NCI-H1694 (cell line): ENCODE measurements at places on chromosomes 5 and 9.

- no peak for DNase-seq
Measured at GRCh38 chr5:170437621-170438375, 48.6 kb upstream of the KCNMB1 start.

- no peak for DNase-seq
Measured at GRCh38 chr9:127506117-127506813, 55.0 kb downstream of the LRSAM1 start.

GRCh38 chr5:154642499-154643245, 112.5 kb upstream of the LARP1 start:
- no peak for DNase-seq

GRCh38 chr5:173782671-173783101, 105.5 kb upstream of the CPEB4 start:
- no peak for DNase-seq

- DNase-seq: no peak
Measured at GRCh38 chr9:79195879-79196278, 375.9 kb upstream of the TLE4 start.

DNA sequence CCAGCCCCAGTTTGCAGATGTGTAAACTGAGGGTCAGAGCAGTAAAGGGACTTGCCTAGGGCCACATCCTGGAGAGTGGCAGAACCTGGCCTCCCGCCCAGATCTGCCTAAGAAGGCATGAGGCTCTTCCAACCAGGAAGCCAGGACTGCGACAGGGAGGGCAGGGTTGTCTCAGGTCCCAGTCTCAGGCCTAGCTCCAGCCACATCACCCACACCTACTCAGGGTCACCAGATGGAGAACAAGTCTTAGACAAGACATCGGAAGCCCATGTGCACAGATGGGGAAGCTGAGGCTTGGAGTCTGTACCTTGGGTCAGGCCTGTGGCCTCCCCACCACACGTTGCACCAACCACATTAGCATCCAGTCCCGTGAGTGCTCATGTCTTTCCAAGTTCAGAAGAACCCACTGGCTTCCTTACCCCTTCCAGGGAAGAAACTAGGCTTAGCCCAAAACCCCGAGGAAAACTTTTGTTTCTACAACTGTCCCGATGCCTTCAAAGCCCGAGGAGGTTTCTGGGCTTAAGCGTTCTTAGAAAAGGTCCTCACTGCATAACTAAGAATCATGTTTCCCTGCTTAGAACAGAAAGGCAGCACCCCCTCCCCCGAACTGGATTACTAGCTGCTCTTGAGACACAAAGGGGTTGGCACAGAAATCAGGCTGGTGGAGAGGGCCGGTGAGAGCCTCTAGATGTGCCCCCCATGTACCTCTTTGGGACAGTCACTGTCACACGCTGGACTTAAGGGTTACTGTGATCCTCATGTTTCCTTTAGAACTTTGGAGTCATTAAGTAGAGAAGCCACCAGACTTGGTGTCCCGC, 2.2 kb downstream of the FAM78A start:
- no peak for DNase-seq

DNA sequence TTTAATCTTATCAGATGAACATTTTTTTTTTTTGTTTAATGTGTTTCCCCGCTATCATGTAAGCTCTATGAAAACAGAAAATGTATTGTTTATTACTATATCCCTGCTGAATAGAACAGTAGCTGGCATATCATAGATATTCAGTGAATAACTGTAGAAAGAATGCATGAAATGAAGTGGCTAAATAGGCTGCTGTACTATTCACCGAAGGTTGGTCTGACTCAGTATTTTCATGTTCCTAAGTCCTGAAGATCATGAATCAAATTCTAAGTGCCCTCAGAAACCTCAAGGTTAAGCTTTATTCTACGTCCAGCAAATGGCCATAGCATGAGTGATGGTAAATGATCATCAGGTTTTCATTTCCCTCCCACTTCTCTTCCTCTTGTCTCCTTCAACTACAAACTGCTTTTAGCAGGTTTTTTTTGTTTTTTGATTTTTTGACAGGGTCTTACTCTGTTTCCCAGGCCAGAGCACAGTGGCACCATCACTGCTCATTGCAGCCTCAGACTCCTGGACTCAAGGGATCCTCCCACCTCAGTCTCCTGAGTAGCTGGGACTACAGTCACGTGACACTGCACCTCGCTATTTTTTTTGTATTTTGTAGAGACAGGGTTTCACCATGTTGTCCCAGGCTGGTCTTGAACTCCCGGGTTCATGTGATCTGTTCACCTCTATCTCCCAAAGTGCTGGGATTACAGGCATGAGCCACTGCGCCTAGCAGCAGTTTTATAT, 19.1 kb upstream of the ZFAND5 start:
- DNase-seq: no peak

DNA sequence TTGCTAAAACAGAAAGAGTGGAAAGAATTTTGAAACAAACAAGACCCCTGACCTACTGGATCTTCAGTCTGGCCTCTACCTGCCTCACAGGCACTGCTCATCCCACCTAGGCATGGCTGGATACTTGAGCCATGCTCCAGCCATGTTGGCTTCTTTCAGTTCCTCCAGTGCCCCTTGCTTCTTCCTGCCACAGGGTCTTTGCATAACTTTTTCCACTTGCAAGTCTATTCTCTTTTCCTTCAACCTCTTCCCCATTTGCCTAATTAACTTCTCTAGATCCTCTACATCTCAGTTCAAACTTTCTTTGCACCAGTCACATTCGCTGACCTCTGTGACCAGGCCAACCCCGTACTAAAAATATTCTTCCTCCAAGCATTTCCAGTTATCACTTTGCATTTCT, 50.4 kb downstream of the STARD4 start:
- no peak for DNase-seq

DNA sequence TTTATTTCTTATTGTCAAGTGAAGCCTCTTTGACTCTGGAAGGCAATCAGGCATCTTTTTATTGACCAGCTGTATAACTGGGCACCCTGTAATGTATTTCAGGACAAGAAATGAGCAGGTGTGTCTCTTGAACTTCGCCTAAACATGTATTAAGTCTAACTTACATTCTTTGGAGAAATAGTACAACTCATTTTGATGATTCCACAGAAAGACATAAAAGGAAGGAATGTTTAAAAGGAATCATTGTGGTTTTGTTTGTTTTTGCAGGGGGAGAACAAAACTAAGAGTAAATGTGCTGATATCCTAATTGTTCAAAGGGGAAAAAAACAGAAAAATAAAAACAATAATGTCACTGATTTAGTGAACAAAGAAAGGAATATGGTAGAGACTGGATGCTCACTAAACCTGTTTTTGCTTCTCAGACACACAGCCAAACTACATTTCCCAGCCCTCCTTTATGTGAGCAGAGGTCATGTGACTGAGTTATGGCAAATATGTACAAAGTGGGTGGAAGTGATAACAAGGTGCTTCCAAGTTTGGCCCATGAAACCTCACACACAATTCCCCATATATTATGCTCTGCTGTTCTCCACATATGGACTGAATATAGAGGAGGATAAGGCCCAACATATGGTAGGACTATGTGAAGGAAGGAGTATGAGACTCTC, 150.6 kb upstream of the ACOT12 start:
- no peak for DNase-seq

DNA sequence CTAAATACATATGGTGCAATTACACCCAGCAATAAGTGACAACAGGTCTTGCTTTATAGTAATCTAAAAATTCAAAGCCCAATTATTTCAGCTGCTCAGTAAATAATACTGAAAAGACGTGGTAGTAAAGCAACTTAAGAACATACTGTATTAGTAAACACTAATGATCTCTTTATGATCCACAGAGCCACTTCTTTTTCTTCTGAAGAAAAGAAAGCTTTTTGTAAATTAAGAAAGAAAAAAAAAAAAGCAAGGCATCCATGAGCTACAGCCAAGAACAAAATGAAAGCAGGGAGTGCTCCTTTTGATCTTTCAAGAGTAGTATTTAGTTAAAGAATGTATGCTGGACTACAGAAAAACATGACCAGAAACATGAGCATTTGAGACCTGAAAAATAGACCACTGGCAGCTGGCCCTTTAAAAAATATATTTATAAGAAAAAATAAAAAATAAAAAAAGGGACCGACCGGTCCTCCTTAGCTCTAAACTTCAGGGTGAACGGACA, 348.7 kb downstream of the GLIS3 start:
- DNase-seq: no peak
